ENCODE measurements at places on chromosomes 12 and 14.

DNA sequence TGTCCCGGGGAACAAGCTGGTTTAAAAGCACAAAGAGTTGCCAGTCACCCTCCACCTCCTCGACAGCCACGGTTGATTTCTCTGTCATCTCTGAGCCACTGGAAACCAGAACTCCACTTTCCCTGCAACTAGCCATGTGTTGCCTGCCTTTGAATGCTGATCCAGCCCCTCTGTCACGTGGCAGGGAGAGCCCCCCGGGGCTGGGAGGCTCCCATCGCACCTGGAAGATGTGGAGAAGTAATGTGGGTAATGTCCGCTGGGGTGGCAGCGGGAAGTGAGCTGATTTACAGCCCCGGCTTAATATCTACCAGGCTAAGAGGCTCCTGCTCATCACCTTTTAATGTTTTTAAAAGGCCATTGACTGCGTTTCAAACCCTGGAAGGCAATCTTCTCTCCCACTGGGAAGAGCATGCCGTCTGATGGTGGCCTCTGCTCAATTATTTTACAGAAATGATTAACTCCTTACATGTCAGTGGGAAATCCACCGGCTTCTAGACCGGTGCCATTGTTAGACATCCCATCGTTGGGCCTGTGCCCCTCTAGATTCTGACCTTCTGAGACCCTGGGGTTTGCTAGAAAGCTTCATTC, 7.4 kb downstream of the PRIMA1 start:
- no peak for DNase-seq

DNA sequence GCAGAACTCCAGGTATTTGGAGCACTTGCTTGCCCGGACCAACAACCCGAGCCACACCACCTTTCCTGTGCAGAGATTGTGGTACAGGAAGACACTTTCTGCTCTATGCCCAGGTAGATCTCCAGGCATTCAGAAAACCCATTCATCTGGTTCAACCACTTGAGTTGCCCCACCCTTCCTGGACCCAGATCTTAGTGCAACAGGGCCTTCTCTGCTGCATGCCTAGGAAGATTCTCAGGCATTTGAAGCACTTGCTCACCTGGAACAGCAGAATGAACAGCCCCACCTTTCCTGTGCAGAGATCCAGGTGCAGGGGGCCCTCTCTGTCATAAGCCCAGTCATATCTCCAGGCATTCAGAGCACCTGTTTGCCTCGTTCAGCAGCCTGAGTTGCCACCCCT, 412.8 kb upstream of the MGAT4C start:
- DNase-seq = no peak

- no peak for DNase-seq
These were observed 31.8 kb upstream of the MMP17 start for GRCh38 chr12:131796411-131796736.

- DNase-seq = no peak
These were observed 52.5 kb downstream of the BEGAIN start for GRCh38 chr14:100534528-100535286.

DNA sequence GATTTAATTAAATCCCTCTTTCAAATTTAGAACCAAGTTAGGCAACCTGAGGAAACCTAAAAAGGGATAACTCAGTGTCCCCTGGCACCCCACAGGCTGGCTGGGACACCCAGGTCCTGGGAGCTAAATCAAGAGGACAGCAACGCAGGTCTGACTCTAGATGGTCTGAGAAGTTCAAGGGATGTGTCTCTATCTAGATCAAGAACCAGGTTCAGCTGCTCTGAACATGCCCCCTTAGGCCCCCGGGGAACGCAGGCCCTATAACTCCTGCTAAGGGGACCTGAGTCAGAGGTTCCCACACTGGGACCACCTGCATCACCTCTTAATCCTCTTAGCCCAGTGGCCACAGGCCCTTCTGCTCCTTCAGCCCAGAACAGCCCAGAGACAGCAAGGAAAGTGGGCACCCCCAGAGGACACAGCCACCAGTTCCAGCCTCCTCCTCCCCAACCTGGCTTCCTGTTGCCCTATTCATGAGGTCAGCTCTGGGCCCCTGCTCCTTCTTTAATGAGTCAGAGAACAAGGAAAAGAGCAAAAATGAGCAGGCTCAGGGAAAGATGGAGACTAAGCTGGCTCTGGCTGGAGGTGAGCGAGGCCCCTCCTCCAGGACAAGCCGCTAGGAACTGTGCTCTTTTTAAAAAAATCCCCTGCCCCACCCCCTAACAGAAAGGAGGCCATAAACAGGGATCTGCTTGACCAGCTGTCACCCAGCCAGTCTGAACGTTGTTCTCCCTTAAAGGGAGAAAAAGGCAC, 10.8 kb downstream of the PITPNM2 start:
- DNase-seq = no peak

DNA sequence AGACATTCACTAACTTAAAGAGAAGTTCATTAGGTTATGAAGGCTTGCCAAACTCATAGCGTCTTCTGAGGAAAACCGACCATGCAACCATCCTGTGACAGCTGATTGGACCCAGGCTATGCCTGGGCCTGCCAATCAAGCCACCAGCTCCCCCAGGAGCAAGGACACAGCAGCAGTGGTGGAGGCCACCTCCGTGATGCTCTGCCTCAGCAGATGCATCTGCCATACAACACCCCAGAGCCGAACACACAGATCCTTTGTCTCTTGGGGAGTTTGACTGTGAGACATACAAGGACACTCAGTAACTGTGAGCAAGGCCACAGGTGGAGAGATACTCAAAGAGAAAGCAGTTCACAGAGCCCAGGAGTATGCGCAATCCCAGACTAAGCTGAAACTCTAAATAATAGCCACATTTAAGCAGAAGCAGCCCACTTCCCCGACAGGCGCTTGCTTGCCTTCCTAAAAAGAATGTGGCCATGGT, 10.0 kb upstream of the CNIH1 start:
- DNase-seq = no peak

DNA sequence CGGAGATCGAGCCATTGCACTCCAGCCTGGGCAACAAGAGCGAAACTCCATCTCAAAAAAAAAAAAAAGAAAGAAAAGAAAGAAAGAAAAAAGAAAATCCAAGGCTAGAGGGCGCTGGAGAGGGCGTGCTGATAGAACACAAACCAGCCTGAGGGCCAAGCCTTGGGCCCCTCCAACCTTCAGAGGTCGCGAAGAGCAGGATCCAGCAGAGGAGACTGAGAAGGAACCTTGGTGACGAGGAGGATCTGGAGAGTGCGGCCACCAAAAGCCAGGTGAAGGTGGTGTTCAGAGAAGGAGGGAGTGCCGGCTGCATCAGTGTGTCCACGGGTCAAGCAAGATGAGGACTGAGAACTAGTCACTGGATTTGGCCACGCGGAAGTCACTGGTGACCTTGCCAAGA, 4.1 kb upstream of the DYNC1H1 start:
- DNase-seq = peak; percentile 3

DNA sequence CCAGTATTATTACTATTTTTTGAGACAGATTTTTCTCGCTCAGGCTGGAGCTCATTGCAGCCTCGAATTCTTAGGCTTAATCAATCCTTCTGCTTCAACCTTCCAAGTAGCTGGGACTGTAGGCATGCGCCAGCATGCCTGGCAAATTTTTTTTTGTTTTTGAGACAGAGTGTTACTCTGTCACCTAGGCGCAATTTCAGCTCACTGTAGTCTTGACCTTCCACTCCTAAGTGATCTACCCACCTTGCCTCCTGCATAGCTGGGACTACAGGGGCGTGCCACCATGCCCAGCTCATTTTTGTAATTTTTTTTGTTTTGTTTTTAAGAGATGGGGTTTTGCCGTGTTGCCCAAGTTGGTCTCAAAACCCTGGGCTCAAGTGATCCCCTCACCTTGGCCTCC, 15.2 kb downstream of the ERC1 start:
- no peak for DNase-seq

- no peak for DNase-seq
These were observed 117.8 kb downstream of the TTC7B start for GRCh38 chr14:90698379-90698869.

- no peak for DNase-seq
These were observed 46.5 kb downstream of the IFT81 start for GRCh38 chr12:110170535-110171185.

GRCh38 chr12:25957793-25958427, 572 bp upstream of the RASSF8 start:
- no peak for DNase-seq

GRCh38 chr12:120892265-120892664, 11.9 kb downstream of the SPPL3 start:
- DNase-seq = no peak

GRCh38 chr12:60123557-60123956, 527.7 kb downstream of the SLC16A7 start:
- no peak for DNase-seq

DNA sequence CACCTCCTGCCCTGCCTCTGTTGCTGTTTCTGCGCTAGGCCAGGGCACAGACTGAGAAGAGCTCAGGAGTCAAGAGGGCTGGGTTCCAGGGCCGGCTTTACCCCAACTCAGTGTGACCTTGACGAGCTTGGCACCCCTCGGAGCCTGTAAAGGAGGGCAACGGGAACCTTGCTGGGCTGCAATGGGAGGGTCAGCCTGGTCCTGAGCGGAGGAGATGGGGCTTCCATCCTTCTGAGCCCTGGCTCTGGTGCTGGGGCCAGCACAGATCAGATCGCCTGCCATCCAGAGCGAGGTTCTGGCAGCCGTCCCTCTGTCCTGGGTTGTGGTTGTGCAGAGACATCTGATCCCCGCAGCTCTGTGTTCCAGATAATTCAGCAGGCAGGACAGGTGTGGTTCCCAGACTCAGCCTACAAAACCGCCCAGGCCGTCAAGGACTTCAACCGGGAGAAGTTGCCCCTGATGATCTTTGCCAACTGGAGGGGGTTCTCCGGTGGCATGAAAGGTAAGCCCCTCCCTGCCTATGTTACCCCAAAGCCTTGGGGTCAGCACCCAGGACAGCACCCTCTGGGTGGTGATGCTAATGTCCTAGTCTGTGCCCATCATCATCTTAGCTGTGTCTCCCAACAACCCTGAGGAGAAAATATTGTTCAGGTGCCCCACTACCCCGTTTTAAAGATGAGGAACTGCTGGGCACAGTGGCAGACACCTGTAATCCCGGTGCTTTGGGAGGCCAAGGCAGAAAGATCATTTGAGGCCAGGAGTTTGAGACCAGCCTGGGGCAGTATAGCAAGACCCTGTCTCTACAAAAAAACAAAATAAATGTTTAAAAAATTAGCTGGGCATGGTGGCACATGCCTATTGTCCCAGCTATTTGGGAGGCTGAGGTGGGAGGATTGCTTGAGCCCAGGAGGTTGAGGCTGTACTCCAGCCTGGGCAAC, 50.2 kb downstream of the FOXN4 start:
- DNase-seq = no peak

- peak; percentile 14 for DNase-seq
These were observed 8.3 kb upstream of the MTA1 start for GRCh38 chr14:105411017-105411941.

- no peak for DNase-seq
These were observed 28.8 kb downstream of the POLE start for GRCh38 chr12:132658149-132658894.

DNA sequence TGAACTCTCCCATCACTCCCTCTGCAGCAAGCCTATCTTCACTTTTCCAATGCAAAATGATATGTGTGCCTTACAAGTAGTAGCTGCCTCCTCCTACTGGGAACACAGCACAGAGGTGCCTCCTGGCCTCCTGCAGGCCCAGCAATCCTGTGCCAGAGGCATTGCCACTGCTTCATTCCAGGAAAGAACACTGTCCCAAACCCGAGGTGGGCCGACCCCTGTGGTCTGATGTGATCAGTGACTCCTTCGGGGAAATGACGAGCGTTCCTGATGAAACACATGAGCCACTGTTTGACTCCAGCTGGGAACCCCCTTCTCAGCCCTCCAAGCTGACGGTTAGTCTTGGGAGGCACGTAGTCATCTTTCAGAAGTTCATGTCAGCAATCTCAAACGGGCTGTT, 19.5 kb downstream of the PSMC1 start:
- DNase-seq = peak; percentile 31

DNA sequence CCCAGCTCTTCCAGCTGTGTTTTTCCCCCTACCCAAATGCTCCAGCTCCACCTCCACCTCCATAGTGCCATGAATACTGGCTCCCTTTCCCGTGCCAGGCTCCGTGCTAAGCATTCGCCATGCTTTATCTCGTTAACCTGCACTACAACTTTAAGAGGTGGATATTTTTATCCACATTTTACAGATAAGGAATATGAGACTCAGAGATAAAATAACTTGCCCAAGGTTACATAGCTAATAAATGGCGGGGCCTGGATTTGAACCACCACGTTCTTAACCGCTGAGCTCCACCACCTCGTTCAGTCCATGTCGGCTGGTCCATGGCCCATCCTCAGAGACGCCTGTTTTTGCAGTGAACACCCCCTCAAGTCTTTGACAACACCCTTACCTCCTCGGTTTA, 115.0 kb downstream of the ZFP36L1 start:
- DNase-seq = no peak

DNA sequence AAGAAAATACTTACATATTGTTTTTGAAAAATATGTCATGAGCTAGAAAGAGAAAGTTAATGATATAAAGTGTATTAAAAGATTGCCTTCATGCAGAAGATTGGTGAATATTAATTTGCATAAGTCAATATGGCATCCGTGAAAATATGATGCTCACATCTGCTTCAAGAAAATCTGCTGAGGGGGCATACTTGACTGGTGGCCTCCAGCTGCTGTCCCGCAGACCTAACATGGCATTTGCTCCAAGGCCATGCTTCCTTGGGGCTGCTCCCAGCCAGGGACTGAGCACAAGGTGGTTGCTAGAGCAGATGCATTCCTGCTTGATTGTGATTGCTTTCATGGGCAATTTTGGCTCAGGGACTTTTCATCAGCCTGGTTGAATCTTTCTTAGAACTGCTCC, 133.8 kb downstream of the TTC6 start:
- DNase-seq = no peak

DNA sequence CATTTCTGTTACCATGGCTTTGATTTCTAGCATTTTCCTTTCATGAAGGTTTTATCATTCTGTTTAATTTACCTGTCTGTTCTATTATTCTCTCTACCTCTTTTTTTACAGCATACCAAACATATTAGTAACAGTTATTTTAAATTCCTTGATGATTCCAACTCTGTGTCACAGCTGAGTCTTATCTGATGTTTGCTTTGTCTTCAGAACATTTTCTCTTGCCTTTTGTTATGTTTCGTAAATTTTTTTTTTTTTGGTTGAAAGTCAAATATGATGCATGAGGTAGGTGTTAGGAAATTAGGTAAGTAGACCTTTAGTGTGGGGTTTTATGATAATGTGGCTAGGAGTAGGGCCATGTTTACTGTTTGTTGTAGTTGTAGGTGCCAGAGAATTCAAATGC, 496.4 kb downstream of the FOXG1 start:
- no peak for DNase-seq

DNA sequence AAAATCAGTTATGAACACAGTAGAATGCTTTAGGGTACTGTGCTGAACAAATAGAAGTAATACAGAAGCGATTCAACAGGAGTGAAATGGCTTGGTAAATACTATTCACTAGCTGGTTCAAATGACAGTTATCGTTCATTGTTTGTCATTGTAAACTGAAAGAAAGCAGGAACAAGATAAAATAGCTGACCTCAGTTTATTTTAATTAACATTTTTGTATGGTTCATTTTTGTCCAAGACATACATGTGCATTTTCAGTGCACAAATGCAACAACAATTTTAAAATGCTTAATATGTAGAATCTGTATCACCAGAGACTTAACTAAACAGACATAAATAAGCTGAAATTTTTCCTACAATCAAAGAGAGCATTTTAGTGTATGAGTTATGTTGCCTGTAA, 49.9 kb downstream of the ALX1 start:
- DNase-seq = no peak

GRCh38 chr14:39030209-39030608, 72.8 kb downstream of the SEC23A start:
- DNase-seq = no peak
